Hematopoietic multipotent progenitor cell treated with erythropoietin and hydrocortisone succinate and interleukin-3 and kit ligand, for 8 days (in vitro differentiated cells): ENCODE measurements at places on chromosomes 1 and 21.
A peak's percentile ranks its signal among the peaks of the same experiment; 100 is the strongest.

DNA sequence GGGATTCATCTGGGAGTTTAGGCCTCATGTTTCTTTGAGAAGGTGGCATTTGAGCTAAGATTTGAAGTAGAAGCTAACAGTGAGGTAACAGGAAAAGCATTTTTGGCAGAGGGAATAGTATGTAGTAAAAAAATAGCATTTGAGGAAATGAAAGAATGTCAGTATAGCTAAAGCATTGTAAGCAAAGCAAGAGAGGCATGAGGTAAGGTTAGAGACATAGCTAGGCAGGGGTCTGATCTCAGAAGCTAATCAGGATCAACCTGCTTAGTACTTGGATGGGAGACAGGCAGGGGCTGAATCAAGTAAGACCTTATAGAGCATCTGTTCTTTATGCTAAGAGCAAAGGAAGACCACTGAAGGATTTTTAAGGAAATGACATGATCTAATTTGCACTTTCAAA lies 4.0 kb downstream of the POLR3C start:
- DNase-seq = no peak

DNA sequence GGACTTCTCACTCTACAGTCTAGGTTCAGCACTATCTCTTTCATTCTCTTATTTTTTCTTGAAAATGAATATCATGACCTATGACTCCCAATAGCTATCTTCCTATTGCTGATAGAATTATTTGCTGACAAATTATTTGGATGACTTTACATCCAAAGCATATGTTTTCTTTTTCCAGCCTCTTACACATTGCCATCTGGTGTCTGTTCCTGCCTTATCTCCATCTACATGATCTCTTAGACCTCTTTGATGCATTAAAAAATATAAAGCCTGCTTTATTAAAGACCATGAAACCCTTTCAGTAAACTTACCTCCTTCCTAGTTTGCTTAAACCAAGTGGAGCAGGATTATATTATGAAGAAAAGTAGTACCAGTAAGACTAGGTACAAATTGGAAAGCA lies 700.9 kb upstream of the CXADR start:
- no peak for DNase-seq

DNA sequence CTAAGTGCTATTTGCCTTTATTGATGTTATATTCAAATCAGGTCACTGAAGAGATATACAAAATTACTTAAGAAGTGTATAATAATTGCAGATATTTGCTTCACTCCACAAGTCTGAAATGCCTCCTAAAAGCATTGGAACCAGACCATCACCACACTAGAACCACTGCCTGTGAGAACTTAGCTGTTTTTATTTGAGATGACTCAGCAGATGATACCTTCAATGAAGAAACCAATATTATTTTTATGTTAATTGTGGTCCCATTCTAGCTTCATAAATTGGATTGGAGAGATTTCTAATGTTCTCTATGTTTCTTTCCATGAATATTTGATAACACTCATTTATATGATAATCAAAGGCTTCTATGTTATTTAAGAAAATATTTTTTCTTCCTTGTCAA lies 740.6 kb downstream of the KCNT2 start:
- DNase-seq = peak; percentile 13

DNA sequence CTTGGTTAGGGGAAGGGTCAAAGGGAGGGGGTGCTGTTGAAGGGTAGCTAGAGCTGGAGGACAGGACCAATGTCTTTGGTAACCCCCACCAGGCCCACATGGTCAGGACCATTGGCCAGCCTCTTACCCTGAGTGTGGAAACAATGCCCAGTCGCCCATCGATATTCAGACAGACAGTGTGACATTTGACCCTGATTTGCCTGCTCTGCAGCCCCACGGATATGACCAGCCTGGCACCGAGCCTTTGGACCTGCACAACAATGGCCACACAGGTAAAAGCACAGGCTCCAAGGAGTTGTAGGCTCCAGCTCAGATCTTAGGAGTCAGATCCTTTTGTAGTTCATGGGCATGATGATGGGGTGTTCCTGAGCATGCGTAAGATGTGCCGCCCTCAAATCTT lies 3.8 kb downstream of the CA14 start:
- no peak for DNase-seq

GRCh38 chr1:247904122-247904521 lies 8.7 kb downstream of the OR2W3 start:
- no peak for DNase-seq

- DNase-seq = no peak
These were observed 3.0 kb downstream of the DMRTB1 start for GRCh38 chr1:53462193-53462592.

GRCh38 chr1:32142446-32143301 lies 34.8 kb downstream of the KPNA6 start:
- no peak for DNase-seq

- DNase-seq = no peak
These were observed 806 bp upstream of the AADACL4 start for GRCh38 chr1:12643079-12643478.

DNA sequence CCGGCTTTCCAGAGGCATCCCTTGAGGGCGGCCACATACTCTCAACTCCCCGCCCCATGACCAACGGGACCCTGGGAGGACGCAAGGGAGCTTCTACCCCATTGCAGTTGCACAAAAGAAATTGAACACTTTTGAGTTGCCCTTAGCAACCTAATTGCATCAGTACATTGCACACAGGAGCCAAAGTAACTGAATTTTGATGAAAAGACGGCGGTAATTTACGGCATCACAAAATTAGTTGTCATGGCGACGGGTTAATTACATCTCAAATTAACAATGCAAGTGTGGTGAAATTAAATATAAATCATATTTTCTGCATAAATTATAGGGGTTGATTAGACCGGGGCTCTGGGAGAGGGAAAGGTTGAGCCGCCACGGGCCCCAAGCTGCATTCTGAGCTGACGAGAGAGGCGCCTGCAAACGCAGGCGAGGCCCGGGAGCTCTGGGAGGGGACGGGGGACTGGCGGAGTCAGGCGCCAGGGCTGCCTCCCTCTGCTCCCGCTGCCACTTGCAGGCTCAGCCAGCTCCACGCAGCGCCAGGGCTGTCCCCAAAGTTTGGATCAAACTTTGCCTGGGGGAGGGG lies 61.4 kb downstream of the CASZ1 start:
- no peak for DNase-seq

DNA sequence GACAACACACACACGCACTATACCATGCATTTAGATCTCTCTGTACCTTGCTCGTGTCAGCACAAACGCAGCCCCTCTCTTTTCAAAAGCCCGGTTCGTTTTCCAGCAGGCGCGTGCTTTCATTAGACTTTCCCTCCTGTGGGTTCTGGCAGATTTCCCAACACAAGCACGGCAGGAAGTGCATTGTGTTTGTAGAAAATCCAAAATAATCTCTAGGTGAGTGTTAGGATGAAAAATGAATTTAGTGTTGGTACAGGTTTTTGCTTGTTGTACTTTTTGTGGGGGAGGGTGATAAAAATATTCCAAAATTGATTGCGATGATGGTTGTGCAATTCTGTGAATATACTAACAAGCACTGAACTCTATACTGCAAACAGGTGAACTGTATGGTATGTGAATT lies 54.1 kb upstream of the POFUT2 start:
- DNase-seq = no peak

DNA sequence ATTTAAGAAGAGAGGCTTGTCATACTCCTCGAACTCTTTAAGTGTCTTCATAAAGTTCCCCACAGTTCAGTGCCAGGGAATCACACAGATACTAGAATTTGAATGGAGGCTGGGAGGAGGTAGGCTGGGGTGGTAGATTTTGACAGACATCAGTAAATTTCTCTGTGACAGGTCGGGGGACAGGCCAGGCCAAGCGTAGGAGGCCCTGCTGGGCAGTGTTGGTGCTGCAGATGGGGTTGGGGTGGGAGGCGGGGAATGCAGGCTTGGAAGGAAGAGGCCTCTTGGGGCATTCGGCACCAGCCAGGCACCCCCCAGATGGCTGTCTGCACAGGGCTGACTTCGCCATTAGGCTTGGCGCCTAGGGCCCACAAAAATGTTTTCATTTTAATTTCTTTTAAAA lies 84.0 kb downstream of the MAN1C1 start:
- DNase-seq = no peak

- no peak for DNase-seq
These were observed 93.9 kb upstream of the KCNA3 start for GRCh38 chr1:110768605-110769004.

GRCh38 chr1:42680921-42681683 lies 1.1 kb upstream of the YBX1 start:
- peak; percentile 70 for DNase-seq
